NCI-H1694 treated with DMSO at 0.1 percent for 48 hours (cell line): ENCODE measurements at places on chromosomes 4 and X.

GRCh38 chr4:156977435-156978160, 6.0 kb upstream of the PDGFC start:
- DNase-seq, result no peak

- DNase-seq, result no peak
Measured at GRCh38 chrX:124342174-124342867, 4.0 kb upstream of the SH2D1A start.

DNA sequence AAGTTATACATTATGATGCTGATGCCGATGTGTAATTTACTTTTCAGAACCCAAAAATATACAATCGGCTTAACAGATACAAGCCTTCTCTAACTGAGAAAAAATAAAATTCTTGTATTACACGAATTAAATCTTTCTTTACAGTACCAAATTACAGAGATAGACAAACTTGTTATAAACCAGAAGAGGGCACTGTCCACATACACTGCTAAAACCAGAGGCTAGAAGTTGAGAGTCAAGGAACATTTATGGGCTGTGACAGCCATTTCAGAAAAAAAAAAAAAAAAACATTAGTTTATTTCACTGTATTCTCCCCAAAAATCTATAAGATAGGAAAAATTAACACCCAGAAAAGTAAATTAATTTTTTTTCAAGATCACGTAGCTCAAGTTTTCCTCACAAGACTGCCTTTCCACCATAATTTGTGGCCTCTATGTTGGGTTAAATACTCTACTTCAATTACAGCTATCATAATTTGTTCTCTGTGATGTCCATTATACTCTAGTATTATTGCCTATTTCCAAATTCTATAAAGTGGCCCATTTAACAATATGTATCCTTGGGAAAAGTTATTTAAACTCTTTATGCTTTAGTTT, 12.0 kb downstream of the EREG start:
- peak; percentile 13 for DNase-seq

DNA sequence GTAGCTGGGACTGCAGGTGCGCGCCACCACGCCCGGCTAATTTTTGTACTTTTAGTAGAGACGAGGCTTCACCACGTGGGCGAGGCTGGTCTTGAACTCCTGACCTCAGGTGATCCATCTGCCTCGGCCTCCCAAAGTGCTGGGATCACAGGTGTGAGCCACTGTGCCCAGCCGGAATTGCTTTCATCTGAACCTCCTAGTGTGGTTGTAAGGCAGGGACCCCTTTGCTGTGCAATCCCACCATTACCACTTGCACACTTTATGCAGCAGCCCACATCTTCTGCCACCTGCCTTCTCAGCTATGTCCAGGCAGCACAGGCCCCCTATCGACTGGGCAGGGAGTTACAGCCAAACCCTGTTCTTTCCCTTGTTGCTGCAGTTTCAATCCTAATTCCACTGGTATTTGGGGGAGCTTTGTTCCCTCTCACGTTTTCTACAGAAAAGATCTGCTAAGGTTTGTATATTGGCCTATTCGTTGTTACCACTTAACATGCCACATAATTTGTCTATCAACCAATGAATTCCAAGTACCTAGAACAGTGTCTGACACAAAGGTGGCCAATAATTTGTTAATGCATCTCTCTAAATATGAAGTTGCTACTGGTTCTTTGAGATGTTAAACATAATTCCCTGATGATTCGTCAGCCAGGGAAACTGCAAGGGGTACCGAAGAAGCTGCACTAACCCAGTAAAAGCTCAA, 6.5 kb downstream of the RPL39 start:
- DNase-seq, result peak; percentile 27

DNA sequence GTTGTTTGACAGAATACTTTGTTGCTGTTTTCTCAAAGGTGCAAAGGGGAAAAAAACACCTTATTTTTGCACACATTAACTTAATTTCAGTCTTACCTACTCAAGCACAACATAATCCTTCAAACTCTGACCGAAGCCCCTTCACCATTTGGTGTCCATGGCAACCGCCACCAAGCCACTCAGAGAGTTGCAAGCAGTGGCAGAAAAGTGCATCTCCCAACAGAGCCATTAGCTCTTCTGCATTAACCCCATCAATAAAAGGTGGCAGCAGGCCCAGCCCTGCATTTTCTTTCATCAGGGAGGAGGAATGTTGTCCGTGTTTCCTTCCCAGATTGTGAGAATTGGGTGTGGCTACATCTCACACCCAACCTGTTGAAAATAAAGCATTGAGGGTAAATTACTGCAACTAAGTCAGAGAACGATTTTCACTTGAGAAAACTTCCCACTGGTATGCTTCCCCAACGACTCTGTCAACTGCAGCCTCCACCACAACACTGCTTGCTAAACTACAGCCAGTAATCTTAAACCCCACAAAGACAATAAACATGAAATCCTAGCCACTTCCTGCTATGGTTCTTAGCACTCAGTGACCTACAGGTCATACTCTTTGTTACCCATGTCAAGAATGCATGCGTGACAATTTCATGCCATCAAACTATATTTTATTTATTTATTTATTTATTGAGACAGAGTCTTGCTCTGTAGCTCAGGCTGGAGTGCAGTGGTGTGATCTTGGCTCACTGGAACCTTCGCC, 154.0 kb downstream of the GRIA3 start:
- no peak for DNase-seq

GRCh38 chrX:65990702-65991101, 49.2 kb downstream of the VSIG4 start:
- DNase-seq, result no peak

- DNase-seq, result no peak
Measured at GRCh38 chrX:117834076-117834475, 282.5 kb downstream of the KLHL13 start.

DNA sequence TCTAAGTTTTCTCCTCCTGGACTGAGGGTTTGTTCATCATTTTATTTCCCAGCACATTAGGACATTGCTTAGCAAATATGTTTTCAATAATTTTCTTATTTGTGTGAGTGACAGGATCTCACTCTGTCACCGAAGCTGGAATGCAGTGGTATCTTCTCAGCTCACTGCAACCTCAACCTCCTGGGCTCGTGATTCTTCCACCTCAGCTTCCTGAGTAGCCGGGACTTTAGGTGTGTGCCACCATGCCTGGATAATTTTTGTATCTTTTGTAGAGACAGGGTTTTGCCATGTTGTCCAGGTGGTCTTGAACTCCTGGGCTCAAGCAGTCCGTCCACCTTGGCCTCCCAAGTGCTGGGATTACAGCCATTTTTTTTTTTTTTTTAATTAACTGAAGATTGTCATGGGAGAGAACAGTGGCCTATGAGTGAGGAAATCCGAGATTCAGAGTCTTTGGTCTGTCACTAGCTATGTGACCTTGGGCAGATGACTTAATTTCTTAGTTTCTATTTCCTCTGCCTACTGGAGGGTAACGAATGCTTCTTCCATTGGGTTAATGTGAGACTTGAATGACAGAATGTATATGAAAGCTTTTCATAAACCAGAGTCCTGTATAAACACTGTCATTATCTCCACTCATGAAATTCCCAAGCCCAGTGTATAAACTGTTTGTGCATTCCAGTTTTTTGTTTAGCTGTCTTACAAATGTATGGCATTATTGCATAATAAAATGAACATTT, 23.9 kb downstream of the MOB1B start:
- DNase-seq, result no peak

- DNase-seq, result no peak
Measured at GRCh38 chrX:11509786-11510185, 155.9 kb downstream of the ARHGAP6 start.

- no peak for DNase-seq
Measured at GRCh38 chr4:125801373-125801772, 486.6 kb downstream of the FAT4 start.

- DNase-seq, result no peak
Measured at GRCh38 chr4:26964994-26965393, 104.4 kb downstream of the STIM2 start.

- DNase-seq, result peak; percentile 57
Measured at GRCh38 chrX:54529151-54529550, 868 bp upstream of the GNL3L start.

DNA sequence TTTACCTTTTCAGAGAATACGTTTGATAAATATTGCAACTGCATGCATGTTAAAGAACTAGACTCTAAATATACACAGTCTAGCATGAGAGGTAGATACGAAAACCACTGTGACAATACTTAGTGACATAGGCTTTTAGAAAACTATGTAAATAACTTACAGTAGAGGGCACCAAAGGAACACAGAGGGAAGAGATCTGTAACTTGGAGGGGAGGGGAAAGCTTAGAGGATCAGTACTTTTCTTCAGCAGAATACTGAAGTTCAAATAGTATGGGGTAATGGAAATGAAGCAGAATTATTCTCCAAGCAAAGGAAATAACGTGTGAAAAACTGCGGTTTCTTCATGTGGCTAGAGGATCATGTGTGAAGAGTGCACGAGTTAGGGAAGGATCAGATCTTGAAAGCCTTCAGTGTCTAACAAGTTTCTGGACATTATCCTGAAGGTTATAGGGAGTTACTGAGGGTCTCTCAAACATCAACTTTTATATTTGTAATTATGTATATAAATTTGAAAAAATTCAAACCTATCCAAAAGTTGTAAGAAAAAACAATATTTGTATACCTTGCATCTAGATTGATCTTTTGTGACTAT, 264.3 kb downstream of the NPFFR2 start:
- DNase-seq, result peak; percentile 33

GRCh38 chr4:15695240-15695699, 7.6 kb upstream of the BST1 start:
- DNase-seq, result no peak

DNA sequence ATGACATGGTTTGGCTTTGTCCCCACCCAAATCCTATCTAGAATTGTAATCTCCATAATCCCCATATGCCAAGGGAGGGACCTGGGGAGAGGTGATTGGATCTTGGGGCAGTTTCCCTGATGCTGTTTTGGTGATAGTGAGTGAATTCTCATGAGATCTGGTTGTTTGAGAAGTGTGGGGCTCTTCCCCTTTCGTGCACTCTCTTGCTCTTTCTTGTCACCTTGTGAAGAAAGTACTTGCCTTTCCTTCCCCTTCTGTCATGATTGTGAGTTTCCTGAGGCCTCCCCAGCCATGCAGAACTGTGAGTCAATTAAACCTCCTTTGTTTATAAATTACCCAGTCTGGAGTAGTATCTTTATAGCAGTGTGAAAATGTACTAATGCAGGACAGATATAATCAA, 36.4 kb upstream of the FREM3 start:
- no peak for DNase-seq

GRCh38 chrX:131818297-131818936, 204.7 kb upstream of the STK26 start:
- DNase-seq, result no peak

DNA sequence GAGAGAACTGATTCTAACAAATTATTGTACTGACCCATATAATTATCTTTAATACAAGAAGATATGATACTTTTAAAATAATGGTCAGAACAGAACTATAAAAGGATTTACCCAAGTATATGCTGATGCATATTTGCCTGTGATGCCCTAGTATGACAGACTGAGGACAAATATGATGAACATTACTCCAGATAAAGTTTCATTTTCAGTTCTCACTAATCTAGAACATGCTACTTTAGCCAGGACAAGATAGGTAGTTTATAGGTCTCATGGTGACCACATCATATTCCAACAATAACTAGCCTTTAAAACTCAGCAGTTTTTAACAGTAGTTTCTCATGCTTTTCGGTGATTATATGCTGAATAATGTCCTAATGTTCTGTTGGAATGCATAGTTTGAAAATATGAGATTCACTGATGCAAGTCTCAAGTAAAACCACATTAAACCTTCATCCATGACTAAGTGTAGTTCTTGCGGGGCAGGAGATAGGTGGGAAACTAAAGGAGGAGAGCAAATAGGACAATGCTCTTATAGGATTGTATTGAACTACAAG, 295.2 kb upstream of the AGA start:
- DNase-seq, result no peak

- no peak for DNase-seq
Measured at GRCh38 chr4:145988628-145989027, 50.0 kb upstream of the ZNF827 start.

DNA sequence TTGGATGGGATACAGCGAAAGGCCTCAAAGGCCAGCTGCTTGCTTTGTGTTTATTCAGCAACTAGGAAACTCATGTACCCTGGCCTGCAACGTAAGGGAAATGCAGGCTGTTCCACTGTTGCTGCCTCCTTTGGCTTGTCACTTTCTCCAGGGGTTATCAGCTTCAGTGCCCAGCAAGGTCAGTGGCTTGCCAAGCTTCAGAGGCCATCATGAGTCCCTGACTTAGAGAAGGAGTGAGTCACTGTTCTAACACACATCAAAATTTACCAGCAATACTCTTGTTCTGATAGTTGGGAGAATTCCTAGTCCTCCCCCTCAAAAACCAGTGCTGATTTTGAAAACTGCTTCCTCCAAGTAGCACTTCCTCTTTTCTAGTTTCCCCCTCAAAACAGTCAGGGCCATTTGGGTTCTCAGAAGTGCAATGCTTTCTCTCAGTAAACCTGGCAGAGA, 250.8 kb downstream of the ARHGAP24 start:
- no peak for DNase-seq

GRCh38 chr4:181688432-181688831, 554.8 kb upstream of the TENM3 start:
- DNase-seq, result no peak

DNA sequence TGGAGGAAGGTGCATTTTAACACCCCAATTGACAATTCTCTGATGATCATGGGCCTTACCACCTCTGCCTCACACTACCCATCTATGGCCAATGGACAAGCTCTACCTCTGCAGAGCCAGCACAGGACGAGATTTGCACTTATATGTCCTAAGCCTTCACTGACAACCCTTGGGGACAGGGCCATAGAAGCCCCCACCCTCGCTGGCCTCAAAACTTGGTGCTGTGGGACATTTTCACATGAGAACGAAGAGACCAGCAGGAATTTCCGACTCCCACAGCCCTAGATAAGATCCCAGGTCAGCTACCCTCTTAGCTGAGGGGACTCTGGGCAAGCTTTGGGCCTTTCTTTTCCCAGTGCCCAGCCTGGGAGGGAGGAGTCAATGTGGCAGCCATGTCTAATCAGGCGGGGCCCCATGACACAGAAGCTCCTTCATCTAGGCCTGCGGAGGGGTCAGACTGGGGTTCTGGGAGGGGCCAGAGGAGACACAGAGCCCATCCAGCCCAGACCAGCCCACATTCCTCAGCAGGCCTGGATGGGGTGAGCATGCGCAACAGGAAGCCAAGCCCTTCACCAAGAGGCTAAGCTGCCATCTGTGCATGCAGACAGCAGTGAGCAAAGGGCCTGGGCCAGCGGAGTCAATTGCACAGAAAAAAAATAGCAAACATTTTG, 12.1 kb downstream of the PJA1 start:
- no peak for DNase-seq

DNA sequence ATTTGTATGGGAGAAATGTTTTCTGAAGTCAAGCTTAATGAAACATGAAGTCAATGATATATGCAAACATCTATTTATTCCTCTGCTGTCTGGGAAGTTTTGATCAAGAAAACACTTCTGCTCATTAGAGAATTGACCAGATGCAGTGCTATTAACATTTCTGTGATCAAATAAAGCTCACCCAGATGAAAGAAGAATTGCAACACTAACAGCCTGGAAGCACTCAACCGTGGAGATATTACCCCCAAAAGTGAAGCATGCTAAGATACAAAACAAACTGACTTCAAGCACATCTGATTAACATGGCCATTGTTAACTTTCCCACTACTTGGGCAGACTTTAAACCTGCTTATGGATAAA, 73.7 kb upstream of the GUCY1A1 start:
- DNase-seq, result no peak

GRCh38 chr4:77913348-77913747, 50.7 kb downstream of the MRPL1 start:
- DNase-seq, result no peak

GRCh38 chrX:23228950-23229448, 105.7 kb upstream of the PTCHD1 start:
- no peak for DNase-seq
